ENCODE measurements at places on chromosomes 13 and 19.

DNA sequence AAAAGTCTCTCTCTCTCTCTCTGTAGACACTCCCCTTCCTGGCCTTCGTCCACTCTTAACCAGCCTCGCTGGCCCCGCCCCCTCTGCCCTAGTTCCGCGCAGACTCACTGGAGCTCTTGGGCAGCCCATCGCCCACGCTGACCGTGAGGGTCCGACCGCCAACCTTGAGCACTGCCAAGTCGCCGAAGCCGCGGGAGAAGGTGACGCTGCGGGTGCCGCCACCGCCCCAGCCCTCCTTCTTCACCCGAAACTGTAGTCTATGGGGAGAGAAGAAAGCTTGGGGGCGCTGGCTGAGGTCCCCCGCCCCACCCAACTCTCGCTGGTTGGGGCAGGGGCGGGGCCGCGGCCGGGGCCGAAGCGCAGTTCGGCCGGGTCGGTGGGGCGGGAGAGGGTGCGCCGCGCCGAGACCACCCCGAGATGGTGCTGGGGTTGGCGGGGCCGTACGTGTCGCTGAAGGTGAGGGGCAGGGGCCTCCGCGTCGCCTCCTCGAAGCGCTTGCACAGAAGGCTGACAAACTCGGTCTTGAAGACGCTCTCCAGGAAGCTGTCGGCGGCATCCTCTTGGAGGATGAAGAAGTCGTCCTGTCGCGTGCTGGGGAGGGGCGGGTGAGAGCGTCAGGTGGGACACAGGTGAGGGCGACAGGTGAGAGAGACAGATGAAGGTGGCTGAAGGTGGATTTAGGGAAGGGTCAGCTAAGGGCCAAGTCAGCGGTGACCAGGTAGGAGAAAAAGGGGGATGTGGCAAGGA, 12.6 kb upstream of the ZNF414 start:
- peak; percentile 69 for DNase-seq

DNA sequence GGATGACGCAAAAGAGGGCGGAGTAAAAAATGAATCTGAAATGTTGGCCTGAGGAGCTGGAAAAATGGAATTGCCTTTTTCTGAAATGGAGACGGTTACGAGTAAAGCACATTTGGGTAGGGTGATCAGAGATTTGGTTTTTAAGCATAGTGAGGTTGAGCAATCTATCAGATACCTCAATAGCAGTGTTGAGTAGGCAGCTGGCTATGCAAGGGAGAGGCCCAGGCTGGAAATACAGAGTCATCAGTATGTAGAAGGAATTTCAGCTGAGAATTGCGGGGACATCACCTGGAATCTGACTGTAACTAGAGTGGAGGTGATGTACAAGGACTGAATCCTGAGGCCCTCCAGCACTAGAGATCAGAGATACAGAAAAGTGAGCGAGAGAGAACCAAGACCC, 224.8 kb downstream of the LMO7 start:
- DNase-seq: no peak

- no peak for DNase-seq
Measured at GRCh38 chr13:32660227-32660626, 74.0 kb downstream of the PDS5B start.

DNA sequence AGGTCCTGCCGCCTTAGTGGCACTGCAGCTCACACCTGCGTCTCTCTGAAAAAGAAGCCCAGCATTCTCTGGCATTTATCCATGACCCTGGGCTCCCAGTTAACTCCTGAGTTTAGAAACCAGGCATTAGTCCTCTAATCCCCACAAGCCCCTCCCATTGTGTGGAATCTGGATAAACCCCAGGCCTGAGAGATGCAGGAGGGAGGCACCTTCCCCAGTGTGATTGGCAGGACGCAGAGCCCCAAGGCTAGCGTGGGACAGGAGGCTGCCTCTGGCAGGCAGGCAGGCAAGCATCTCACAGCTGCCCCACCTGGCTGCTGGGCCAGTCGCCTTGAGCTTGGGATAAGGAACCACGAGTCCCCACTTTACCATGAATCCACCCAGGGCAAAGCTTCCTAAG, 11.0 kb upstream of the SERPINE3 start:
- DNase-seq: no peak

GRCh38 chr13:37747071-37747612, 122.4 kb downstream of the TRPC4 start:
- DNase-seq: no peak

DNA sequence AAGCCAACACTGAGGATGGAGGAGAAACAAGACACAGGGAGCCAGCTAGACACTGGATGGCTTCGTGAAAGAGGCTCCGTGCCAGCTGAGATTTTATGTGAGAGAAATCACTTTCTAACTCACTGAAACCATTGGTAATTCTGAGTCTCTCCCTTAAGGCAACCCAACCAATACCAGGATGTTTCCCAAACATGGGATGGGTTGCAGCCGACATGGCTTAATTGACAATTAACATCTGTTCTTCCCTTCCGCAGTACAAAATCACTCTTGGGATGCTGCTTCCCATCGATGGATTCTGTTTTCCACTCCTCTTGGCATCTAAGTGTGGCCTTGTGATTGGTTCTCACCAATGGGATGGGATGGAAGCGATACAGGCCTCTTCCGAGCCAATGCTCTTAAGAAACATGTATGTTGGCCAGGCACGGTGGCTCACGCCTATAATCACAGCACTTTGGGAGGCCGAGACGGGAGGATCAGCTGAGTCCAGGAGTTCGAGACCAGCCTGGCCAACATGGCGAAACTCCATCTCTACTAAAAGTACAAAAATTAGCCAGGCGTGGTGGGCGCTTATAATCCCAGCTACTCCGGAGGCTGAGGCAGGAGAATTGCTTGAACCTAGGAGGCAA, 2.3 kb upstream of the ZNF787 start:
- DNase-seq: no peak

DNA sequence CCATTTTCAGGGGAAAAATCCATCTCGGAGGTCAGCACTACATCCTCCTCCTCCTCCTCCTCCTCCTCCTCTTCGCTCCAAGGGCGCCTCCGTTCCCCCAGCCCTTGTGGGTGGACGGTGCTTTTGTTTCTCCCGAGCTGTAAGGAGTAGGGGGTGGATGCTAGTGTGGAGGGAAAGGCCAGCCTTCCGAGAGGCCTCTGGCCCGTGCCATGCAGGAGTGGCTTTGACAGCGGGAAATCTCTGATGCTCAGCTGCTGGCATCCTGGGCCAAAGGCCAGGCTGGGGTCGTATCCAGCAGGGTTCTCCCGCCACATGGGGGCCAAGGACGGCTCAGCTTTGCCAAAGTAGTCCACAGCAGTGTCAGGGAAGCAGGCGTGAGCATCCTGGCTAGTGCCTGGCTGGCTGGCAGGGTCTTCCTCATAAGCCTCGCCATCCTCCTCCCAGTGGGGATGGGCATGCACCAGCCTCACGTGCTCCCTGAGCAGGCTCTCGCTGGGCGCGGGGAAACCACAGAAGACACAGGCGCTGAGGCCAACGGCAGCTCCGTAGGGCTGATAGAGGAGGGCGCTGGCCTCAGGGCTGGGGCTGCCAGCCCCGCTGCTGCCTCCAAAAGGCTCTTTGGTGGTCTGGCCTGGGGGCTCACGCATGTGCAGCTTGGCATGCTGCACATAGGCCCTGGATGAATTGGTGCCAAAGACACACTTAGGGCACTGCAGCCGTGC, 10.5 kb downstream of the WIZ start:
- no peak for DNase-seq
